ENCODE measurements at places on chromosomes 2 and 18.

- DNase-seq: peak; percentile 12
Observed at GRCh38 chr2:53422979-53423378, 344.6 kb upstream of the CHAC2 start.

DNA sequence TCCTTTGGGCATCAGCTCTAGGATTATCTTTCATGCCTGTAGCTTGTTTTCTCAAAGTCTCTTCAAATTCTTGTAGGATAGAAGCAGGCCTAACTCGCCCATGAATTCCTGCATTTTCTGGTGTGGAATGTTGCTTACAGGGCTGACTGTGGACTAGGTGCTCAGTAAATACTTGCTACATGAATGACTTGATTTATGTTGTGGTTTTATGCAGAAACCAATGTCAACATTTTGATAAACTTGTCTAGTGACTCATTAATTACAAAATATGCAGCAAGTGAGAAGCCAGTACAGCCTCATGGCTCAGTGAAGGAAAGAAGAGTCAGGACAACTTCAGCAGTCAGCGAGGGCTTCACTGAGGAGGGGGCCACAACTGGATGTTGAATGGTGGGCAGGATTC is 110.6 kb upstream of the SIX2 start:
- no peak for DNase-seq

GRCh38 chr2:239590276-239590675 is 189.5 kb upstream of the HDAC4 start:
- no peak for DNase-seq

- no peak for DNase-seq
Observed at GRCh38 chr18:76985951-76986236, 146.7 kb downstream of the MBP start.

DNA sequence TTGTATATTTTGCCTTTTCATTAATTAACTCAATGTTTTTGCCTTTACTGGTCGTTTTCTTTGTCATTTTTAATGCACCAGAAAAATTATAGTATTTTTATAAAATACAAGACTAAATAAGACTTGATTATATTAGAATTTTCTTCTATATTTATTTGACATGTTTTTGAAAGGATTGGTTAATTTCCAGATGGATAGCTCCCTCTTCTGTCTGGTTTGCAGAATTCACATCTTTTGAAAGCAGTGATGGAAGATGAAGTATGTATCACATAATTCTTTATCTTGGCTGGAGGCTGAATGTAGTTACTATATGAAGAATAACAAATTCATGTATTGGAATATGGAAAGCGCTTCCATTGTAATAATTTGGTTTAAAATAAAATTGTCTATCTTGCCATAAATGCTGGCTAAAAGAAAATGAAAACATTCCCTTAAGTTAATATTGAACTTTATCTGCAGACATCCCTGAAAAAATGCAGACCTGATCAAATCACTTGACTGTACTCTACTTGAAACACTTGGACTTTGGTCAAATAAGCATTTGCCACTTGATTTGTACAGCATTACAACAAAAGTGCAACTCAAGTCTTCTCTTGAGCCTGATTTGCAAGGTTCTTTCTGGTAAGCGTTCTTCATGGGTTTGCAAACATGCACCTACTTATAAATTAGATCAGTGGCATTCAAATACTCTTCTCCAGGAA is 86.3 kb upstream of the EFEMP1 start:
- DNase-seq: no peak

GRCh38 chr2:11377928-11378545 is 33.6 kb upstream of the ROCK2 start:
- peak; percentile 73 for DNase-seq

DNA sequence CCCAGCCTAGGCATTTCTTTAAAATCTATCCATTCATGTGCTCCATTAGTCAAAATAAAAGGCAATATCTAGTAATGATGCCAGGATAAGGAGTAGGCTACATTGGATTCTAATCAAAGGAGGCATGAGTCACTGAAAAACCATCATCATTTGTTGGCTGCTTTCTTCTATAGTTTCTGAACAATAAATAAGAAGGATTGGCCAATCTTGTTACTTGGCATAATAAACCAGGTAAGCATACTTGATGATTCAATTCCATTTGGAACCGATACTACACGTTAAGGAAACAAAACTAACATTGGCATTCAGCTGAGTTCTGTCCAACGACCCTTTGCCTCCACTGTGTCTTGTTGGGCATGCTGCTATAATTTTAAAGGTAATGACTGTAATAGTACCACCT is 27.2 kb downstream of the ATP8B1 start:
- no peak for DNase-seq

- DNase-seq: no peak
Observed at GRCh38 chr2:41657226-41657625, 390.6 kb upstream of the PKDCC start.

DNA sequence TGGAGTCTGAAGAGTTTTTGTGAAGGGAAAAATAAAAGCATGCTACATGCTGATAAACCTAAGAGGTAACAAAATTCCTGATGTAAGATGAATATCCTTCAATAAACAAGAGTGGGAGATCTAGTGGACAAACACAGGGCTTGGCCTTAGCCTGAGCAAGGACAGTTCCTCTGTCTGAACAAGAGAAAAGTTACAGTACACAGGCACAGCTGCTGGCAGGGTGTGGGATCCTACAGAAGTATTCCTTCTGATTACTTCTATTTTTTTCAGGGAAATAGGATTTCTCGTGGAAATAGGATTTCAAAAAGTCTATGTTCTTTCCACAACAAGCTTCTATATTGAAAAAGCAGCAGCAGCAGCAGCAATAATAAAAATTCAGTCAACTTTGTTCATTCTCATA is 54.1 kb downstream of the NBAS start:
- DNase-seq: no peak

GRCh38 chr2:36919041-36919837 is 47.1 kb downstream of the STRN start:
- no peak for DNase-seq

DNA sequence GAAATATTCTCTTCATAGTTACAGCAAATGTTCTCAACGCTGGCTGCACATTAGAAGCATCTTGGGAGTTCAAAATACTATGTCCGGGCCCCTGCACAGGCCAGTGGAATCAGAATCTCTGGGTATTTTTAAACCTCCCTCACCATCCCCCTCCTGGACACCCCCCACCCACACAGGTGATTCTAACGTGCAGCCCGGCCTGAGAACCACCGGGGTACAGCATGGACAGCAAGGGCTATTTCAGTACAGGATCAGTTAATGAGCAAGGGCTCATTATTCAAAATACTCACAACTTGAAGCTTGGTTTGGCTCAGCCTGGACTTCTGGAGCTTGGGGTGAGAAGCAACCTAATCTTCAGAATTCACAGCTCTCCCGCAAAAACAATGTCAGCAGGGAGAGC is 31.4 kb downstream of the INO80C start:
- no peak for DNase-seq

- DNase-seq: no peak
Observed at GRCh38 chr2:84234103-84234502, 225.0 kb downstream of the SUCLG1 start.

GRCh38 chr2:156042895-156043294 is 289.6 kb downstream of the NR4A2 start:
- no peak for DNase-seq

All from GM12864 (cell line).